ENCODE measurements at places on chromosomes 12 and 14.

GRCh38 chr14:77498984-77499527 is 440 bp upstream of the ISM2 start:
- no peak for DNase-seq

DNA sequence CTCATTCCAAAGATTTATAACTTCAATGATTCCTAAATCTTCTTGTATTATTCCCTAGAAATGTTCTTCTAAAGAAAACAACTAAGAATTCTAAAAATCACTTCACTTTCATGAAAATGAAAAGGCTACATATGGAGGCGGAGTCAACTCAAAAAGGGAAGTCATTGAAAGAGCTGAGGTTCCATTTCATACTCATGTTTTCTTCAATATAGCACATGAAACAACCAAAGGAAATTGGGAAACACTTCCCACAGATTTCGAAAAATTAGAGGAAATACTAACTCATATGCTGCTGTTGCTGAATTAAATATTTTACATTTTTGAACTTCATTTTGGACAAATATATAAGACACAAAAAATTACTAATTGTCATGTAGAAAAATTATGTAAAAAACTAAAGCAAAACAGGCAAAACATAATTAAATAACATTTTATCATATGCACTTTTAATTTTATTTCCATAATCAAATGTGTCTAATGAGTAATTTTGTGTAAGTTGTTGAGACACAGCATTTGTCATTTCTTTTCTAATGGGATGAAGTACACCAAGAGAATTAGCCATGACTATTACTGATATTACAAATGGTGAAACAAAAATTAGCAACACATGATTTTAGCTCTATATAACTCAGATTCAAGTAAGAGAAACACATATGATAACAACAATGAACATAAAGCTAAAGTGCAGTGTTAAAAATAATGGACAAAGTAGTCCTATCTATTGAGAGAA is at the start of gene CD163:
TSS of gene CD163 (minus strand) at position 92 of the 730 bp plus-strand sequence. CDS start at position 5, 87 bp downstream.
- no peak for DNase-seq

DNA sequence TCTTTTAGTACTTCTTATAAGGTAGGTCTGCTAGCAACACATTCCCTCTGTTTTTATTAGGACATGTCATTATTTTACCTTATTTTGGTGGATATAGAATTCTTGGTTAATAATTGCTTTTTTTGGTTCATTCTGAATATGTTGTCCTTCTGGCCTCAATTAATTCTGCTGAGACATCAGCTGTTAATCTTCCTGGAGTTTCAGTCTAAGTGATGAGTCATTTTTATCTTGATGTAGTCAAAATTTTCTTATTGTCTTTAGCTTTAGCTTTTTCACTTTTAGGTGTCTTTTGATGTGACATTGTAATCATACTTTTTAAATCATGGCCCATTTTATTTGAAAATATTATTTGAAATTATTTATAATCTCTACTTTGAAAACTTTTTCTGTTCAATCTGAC is 104.9 kb upstream of the PMCH start:
- no peak for DNase-seq

DNA sequence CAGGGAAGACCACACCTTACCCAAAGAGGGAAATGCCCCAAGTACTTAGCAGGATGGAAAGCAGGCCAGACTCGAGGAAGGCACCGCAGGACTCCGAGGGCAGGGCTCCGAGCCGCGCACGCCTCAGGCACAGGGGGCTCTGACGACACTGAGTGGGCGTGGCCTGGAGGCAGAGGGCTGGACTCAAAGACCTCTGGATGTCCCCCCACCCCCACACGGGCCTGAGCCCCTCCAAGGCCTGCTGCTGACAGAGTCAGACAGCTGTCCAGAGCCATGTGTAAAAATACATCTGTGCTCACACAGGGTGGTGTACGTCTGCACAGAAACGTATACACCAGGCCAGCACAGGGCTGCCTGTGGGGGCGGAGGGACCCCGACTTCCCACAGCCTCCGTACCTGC is 1.4 kb downstream of the AKT1 start:
- DNase-seq, result no peak

DNA sequence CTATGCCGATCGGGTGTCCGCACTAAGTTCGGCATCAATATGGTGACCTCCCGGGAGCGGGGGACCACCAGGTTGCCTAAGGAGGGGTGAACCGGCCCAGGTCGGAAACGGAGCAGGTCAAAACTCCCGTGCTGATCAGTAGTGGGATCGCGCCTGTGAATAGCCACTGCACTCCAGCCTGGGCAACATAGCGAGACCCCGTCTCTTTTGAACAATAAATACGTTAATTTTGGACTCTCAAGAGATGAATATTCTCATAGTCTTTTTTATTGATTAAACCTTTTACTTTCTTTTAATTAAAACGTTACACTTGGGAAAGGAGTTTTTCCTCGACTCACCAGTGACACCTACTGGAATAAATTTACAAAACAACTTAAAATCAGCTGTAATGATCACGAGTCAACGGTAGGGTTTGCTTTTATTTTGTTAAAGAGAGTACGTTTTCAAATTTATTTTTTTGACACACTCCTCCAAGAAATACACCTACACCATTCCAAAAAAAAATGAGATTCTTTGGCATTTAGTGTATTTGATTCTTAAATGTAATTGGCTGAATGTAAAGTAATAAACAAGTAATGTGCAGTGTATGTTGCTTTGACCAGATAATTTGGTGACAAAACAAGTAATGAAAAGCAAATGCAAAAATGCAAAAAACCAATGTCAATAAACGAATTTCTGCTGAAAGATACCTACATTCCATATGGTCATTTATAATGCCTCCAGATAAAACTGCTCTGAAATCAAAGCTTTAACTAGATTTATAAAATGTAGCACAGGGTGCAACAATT is 687 bp upstream of the RPS29 start:
- peak; percentile 41 for DNase-seq

DNA sequence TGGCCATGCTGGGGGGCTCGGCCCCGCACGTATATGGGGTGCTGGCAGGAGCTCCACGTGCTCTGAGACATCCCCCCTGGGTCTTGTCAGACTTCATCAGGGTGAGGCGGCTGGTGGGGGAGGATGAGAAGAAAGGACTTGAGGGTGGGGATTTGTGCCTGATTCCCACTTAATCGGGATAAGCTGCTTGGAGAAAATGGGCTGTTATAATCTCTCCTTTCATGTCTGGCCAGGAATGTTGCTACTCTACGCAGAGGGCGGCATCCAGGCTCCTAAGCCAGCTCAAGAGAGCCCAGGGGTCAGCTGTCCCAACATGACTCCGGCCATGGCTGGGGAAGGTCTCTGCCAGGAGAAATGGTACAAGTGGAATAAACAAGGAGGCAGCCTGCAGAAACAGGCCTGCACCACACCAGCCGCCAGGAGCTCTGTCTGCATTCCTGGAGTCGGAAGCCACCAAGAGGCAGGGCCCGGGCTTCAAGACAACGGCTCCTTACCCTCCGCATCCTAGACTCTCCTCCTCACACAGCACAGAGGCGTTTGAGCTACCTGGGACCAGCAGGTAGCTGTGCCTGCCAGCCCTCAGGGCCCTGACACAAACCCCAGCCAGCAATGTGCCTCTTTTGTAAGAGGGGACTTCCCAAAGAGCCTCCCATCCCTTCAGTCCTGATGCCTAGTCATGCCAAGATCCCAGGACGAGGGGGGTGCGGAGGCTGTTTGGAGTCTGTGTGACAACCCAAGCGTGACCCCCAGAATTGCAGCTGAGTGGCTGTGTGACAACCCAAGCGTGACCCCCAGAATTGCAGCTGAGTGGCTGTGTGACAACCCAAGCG is 195.8 kb upstream of the DIO3 start:
- no peak for DNase-seq

DNA sequence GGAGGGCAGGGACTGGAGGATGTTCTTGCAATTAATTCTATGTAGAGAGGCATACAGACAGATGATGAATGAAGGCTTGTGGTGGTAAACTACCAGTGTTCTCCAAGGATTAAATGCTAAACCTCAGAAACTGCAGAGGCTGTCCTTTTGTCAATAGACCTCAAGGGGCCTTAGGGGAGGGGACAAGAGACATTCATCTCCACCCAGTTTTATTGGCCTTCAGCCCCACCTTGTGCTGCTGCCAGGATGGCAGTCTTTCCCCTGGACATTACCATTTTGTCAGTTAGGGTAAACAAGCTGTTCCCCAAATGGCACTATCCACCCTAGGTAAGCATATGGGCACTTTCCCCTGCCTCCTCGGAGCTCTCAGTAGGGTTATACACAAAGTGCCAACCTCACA is 4.9 kb upstream of the SMAGP start:
- no peak for DNase-seq

- DNase-seq, result no peak
Measured at GRCh38 chr12:81759190-81760051, at the start of gene PPFIA2. TSS of gene PPFIA2 (minus strand) at chr12:81759350.

DNA sequence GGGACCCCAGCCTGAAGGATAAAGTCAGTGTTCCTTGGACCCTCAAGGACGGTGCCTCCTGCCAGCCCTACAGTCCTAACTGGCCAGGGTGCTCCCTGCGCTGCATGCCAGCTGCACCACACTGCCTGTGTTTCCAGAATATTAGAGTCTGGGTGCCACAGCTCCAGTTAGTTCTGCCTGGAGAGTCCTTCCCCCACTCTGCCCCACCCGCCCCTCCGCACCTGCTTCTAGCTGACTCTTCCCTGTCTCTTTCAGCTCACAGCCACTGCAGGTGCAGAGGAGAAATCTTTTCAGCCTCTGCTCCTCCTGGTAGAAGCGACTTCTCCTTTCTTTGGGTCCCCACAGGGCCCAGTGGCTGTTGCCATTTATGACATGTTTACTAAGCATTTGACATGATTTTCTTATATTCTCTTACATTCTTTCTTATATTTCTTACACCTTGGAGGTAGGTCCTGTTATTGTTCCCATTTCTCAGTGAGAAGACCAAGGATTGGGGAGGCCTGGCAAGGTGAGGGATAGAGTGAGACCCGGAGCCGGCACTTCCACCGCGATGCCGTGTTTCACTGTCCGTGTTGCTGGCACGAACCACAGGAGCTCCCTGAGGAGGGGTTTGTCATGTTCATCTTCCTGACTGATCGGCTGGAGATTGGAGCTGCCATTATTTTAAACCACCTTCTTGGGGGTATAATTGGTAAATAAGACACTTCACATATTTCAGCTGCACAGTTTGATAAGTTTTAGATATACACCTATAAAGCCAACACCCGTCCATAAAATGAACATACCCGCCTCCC is 29.4 kb downstream of the SYNE3 start:
- DNase-seq, result no peak

DNA sequence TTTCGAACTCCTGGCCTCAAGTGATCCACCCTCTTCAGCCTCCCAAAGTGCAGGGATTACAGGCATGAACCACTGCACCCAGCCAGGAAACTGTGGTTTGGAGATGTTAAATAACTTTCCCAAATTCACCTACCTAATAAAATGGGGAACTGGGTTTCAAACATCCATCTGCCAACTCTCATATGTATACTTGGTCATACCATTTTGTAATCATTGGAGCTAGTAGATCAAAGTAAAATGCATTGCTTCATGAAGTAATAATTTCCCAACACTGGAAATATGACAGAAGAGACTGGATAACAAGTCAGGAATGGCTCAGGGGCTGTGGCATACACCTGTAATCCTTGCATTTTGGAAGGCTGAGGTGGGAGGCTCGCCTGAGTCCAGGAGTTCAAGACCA is 5.3 kb upstream of the HECTD1 start:
- DNase-seq, result no peak

- no peak for DNase-seq
Measured at GRCh38 chr12:109781668-109782325, 51.4 kb downstream of the TRPV4 start.

- no peak for DNase-seq
Measured at GRCh38 chr14:102095231-102095870, 8.5 kb upstream of the HSP90AA1 start.

GRCh38 chr12:122909442-122910288 is 13.7 kb upstream of the VPS37B start:
- DNase-seq, result no peak

GRCh38 chr12:27545665-27546064 is 21.7 kb downstream of the PPFIBP1 start:
- DNase-seq, result no peak

All from activated CD4-positive, CD25-positive, alpha-beta regulatory T cell (primary cell).